ENCODE measurements at places on chromosomes 16 and 17.

DNA sequence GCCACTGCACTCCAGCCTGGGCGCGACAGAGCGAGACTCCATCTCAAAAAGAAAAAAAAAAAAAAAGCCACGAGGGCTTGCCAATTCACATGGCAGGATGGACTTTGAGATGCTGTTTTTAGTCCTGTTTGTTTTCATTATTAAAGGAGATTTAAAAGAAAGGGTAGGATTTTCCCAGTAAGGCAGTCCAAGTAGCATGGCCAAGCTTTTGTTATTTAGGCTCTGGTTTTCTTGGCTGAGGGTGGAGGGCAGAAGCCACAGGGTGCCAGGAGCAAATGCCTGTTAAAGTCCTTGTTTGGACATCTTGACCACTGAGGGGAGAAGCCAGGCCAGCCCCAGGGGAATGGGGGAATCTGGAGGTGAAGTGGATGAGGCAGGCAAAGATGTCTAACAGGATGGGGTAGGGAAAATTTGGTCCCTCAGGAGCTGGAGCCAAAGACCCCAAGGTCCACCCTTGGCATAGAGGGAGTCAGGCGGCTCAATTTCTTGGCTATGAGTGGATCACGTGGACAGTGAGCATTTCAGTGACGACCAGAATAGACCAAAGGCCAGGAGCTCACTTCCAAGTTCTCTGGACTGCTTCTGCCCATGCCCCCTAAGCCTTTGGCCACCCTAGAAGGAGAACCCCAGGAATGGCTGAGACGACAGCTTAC lies 20.8 kb upstream of the PLLP start:
- no peak for DNase-seq

- DNase-seq, result no peak
Measured at GRCh38 chr16:28607116-28607623, 2.7 kb downstream of the SULT1A1 start.

- no peak for DNase-seq
Measured at GRCh38 chr17:63716426-63716825, 16.5 kb upstream of the LIMD2 start.

DNA sequence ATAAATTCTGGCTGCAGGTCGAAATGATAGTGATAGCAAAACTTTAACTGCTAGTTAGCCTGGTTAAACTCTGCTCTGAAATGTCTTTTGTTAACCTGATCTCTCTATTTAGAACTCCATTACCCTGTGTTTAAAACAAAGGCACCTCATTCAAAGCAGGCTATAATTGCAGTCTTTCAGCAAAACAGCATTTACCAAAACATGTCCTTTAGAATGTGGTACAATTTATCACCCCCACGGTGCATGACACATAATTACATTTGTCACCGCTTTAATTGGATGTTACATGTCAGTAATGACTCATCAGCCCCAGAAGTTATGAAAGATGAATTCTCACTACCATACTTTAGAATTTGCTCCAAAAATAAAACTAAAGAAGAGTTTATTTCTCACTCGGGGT lies 295.4 kb downstream of the TOX3 start:
- DNase-seq, result no peak

DNA sequence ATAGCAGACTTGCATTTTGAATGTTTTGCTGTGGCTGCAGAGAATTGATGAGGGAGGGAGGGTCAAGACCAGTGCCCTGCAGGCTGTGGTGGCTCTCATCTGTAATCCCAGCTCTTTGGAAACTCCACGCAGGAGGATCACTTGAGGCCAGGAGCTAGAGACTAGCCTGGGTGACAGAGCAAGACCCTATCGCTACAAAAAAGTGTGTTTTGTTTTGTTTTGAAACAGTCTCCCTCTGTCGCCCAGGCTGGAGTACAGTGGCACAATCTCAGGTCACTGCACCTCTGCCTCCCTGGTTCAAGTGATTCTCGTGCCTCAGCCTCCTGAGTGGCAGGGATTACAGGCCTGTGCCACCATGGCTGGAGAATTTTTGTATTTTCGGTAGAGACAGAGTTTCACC lies 1.9 kb upstream of the UBE2G1 start:
- no peak for DNase-seq

- no peak for DNase-seq
Measured at GRCh38 chr16:56862776-56863175, 2.2 kb upstream of the SLC12A3 start.

- DNase-seq, result no peak
Measured at GRCh38 chr17:48011405-48012150, 26.0 kb downstream of the COPZ2 start.
